ENCODE measurements at places on chromosomes 1 and 21. TPM values are rescaled to one million over a fixed set of nuclear protein-coding genes. Genes with fewer than 3 reads are reported as not detected.
A peak's percentile ranks its signal among the peaks of the same experiment; 100 is the strongest.

DNA sequence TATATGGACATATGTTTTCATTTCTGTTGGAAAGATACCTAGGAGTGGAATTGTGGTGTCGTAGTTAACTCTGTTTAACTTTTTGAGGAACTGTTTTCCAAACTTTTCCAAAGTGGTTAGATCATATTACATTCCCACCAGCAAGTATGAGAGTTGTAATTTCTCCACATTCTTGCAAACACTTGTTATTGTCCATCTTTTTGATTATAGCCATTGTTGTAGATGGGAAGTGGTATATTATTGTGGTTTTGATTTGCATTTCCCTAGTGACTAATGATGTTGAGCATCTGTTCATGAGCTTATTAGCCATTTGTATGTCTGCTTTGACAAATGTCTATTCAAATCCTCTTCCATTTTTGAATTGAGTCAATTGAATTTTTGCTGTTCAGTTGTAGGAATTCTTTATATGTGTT is 19.8 kb downstream of the CAMTA1 start:
- H3K36me3 ChIP-seq = no peaks in the 10 kb centered on the region
- DNase-seq = no peak
- no peak overlapping the region for H3K27ac ChIP-seq
- H3K4me1 ChIP-seq = peaks cover 50% of the 10 kb centered on the region
- H3K4me3 ChIP-seq = no peak overlapping the region

- DNase-seq = peak; percentile 21
- no peaks in the 10 kb centered on the region for H3K36me3 ChIP-seq
- peaks cover 5% of the 10 kb centered on the region for H3K27me3 ChIP-seq
- H3K4me3 ChIP-seq = no peak overlapping the region
- no peak overlapping the region for H3K27ac ChIP-seq
- H3K4me1 ChIP-seq = no peaks in the 10 kb centered on the region
Observed at GRCh38 chr1:30106125-30106524, 617.3 kb downstream of the MATN1 start.

- DNase-seq = no peak
- no peak overlapping the region for H3K4me3 ChIP-seq
- no peaks in the 10 kb centered on the region for H3K4me1 ChIP-seq
- H3K27me3 ChIP-seq = peaks cover 2% of the 10 kb centered on the region
- H3K36me3 ChIP-seq = no peaks in the 10 kb centered on the region
- H3K27ac ChIP-seq = no peak overlapping the region
Observed at GRCh38 chr1:78281580-78281979, 209.2 kb upstream of the PTGFR start.

The TTC22 gene
- 3.5 TPM for total RNA-seq

The NKAIN1 gene
- not detected for total RNA-seq

The PRKAA2 gene
- total RNA-seq = not detected

The HPDL gene
- total RNA-seq = 37.5 TPM

The KRTAP21-2 gene
- total RNA-seq = not detected

The KCNK1 gene
- not detected for total RNA-seq
